Stomach (tissue), 19 donors: ENCODE measurements at places on chromosomes 12 and 14. TPM values are rescaled to one million over a fixed set of nuclear protein-coding genes. Genes with fewer than 3 reads are reported as not detected.

KRT80 gene
- 0.37 TPM for total RNA-seq

CELA1 gene
- not detected for total RNA-seq

OTUB2 gene
- 0.45 TPM for total RNA-seq

ABCC9 gene
- 60.1 TPM for total RNA-seq

DNA sequence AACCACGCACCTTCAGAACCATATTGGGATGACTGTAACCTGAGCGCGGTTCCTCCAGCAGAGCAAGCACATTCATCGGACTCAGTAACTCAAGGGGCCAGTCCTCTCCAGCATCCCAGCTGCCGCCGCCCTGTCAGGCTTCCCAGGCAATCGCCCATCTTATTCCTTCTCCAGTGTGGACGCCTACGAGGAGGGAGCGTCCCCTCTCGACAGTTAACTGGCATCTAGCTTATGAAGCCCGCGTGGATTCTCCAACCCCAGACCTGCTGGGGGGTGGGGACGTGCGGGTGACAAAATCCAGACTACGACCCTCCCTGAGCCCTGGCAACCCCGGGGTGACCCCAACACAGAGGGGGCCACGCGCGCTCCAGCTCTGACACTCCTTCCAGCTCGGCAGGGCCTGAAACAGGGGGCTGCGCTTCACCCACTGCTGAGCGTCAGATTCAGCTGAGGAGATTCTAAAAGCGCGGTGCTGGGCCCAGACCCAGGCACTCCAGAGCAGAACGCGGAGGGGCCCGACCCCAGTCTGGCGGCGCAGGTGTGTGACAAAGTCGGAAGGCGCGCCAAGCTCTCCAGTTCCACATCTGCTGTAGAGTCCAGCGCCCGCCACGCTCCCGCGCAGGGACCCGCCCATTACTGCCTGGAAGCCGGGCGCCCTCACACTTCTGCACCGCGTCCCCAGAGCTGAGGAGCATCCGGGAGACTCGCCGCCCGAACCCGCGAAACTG, 43.9 kb upstream of the ESR2 start:
- DNase-seq, result peak; percentile 31
- H3K27me3 ChIP-seq, result no peaks in the 10 kb centered on the region
- peaks cover 12% of the 10 kb centered on the region for H3K4me1 ChIP-seq
- H3K36me3 ChIP-seq, result no peaks in the 10 kb centered on the region
- peak overlapping the region; percentile 72 for H3K4me3 ChIP-seq

DNA sequence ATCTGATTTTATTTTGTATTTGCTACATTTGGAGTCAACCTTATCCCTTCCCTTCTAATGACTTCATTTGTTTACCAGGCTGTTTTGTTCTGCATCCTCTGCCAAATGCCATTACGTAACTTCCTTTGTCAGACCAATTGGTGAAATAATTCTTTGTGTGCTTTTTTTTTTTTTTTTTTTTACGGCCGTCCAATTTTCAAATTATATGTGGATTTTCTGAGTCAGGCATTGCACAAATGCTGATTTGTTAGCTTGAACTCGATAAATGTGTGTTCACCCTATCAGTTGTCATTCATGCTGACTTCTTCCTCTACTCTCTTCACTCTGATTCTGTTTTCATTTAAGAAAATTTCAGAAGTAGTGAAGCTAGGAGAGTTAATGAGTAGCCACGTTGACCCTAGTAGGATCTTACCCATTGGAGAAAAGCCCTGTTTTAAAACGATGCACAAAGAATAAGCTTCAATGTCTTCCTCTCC, 386.2 kb downstream of the DIO2 start:
- H3K36me3 ChIP-seq, result no peaks in the 10 kb centered on the region
- no peak overlapping the region for H3K4me3 ChIP-seq
- H3K27me3 ChIP-seq, result no peaks in the 10 kb centered on the region
- no peak for DNase-seq
- H3K4me1 ChIP-seq, result no peaks in the 10 kb centered on the region
- no peak overlapping the region for H3K27ac ChIP-seq

- peaks cover 26% of the 10 kb centered on the region for H3K4me1 ChIP-seq
- H3K4me3 ChIP-seq, result no peak overlapping the region
- H3K27me3 ChIP-seq, result no peaks in the 10 kb centered on the region
- H3K36me3 ChIP-seq, result peaks cover 5% of the 10 kb centered on the region
- no peak for DNase-seq
Observed at GRCh38 chr12:56749853-56750252, 2.3 kb downstream of the PRIM1 start.

- peak overlapping the region; percentile 92 for H3K4me3 ChIP-seq
- no peaks in the 10 kb centered on the region for H3K27me3 ChIP-seq
- peaks cover 36% of the 10 kb centered on the region for H3K4me1 ChIP-seq
Observed at GRCh38 chr14:21436567-21437062, 19.3 kb downstream of the CHD8 start.

DNA sequence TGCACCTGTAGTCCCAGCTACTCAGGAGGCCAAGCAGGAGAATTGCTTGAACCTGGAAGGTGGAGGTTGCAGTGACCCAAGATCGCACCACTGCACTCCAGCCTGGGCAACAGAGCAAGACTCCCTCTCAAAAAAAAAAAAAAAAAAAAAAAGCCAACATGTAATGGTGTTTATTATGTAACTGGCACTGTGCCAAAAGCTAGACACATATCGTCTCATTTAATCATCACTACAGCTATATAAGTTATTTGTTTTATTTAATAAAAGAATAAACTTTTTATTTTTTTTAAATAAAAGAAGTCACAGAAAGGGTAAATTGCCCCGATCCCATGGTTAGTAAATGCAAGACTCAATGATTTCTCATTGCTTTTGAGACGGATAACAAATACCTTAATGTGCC, 76.9 kb downstream of the PTCSC3 start:
- no peaks in the 10 kb centered on the region for H3K27me3 ChIP-seq
- H3K4me3 ChIP-seq, result no peak overlapping the region
- H3K27ac ChIP-seq, result no peak overlapping the region
- no peaks in the 10 kb centered on the region for H3K4me1 ChIP-seq
- H3K36me3 ChIP-seq, result no peaks in the 10 kb centered on the region

- no peak overlapping the region for H3K27ac ChIP-seq
- DNase-seq, result peak; percentile 16
- H3K36me3 ChIP-seq, result no peaks in the 10 kb centered on the region
- H3K27me3 ChIP-seq, result no peaks in the 10 kb centered on the region
- no peak overlapping the region for H3K4me3 ChIP-seq
- H3K4me1 ChIP-seq, result no peaks in the 10 kb centered on the region
Observed at GRCh38 chr12:24139035-24139434, 189.6 kb upstream of the SOX5 start.

DNA sequence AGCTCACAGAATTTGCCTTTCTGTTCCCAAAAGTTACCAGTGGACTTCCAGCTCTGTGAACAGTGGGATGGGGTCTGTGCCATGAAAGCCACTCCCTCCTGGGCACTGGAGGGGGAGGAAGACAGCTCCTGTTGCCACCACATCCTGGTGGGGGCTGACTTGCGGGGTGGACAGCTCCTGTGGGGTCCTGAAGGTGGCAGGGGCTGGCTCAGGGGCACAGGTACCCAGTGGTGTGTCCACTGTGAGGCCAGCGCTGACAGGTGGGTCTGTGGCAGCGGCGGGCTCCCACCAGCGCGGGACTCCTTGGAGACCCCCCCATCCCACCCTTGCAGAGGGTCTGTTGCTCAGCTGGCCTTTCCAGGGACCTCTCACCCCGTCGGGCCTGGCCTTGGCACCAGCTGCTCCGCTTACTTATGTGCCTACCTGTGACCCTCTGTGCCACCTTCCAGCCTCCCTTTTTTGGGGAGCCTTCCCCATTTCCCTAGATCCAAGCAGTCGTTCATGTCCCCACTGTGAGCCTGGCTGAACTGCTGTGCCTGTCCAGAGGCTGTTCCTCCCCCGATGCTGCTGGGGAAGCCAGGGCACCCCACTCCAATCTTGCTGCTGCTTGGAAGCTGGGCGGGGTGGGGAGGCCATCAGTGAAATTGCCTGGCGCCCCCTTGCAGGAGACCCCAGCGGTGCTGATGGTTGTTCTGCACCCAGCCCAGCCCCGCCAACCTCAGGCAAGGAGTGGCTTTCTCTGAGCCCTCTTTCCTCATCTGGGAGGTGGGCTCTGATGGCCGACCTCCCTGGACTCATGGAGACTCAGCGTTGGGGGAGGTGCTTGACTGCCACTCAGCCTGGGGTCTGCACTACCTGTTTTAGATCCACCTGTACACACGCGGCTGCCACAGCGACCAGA, 2.2 kb downstream of the TEDC1 start:
- H3K4me3 ChIP-seq, result no peak overlapping the region
- no peak overlapping the region for H3K27ac ChIP-seq
- H3K4me1 ChIP-seq, result peaks cover 38% of the 10 kb centered on the region
- DNase-seq, result no peak
- no peaks in the 10 kb centered on the region for H3K36me3 ChIP-seq

GRCh38 chr14:21525571-21525961, 580 bp downstream of the SALL2 start:
- H3K27me3 ChIP-seq, result no peaks in the 10 kb centered on the region
- peak overlapping the region; percentile 93 for H3K4me3 ChIP-seq
- H3K4me1 ChIP-seq, result peaks cover 26% of the 10 kb centered on the region
- H3K27ac ChIP-seq, result peak overlapping the region; percentile 75
- no peak for DNase-seq

GRCh38 chr12:123696646-123697045, 15.5 kb upstream of the ATP6V0A2 start:
- peaks cover 81% of the 10 kb centered on the region for H3K36me3 ChIP-seq
- peak overlapping the region; percentile 7 for H3K4me3 ChIP-seq
- no peaks in the 10 kb centered on the region for H3K27me3 ChIP-seq

GRCh38 chr12:27338473-27338872, 5.8 kb downstream of the BMAL2 start:
- no peaks in the 10 kb centered on the region for H3K36me3 ChIP-seq
- H3K27ac ChIP-seq, result peak overlapping the region; percentile 70
- peaks cover 3% of the 10 kb centered on the region for H3K27me3 ChIP-seq
- H3K4me3 ChIP-seq, result no peak overlapping the region

DACT1 gene
- 2.9 TPM for total RNA-seq

MYH6 gene
- total RNA-seq, result not detected

- no peaks in the 10 kb centered on the region for H3K4me1 ChIP-seq
- no peak overlapping the region for H3K27ac ChIP-seq
- no peak for DNase-seq
- H3K4me3 ChIP-seq, result no peak overlapping the region
Observed at GRCh38 chr14:33359288-33359881, 420.7 kb downstream of the NPAS3 start.

GRCh38 chr12:22380031-22380430, 45.5 kb upstream of the ST8SIA1 start:
- H3K36me3 ChIP-seq, result no peaks in the 10 kb centered on the region
- H3K27ac ChIP-seq, result no peak overlapping the region
- H3K4me1 ChIP-seq, result peaks cover 10% of the 10 kb centered on the region
- no peaks in the 10 kb centered on the region for H3K27me3 ChIP-seq
- H3K4me3 ChIP-seq, result no peak overlapping the region
- no peak for DNase-seq

GRCh38 chr12:55818140-55818728, 393 bp downstream of the ORMDL2 start:
- H3K4me3 ChIP-seq, result peak overlapping the region; percentile 84
- H3K36me3 ChIP-seq, result peaks cover 69% of the 10 kb centered on the region
- no peaks in the 10 kb centered on the region for H3K27me3 ChIP-seq
- peaks cover 29% of the 10 kb centered on the region for H3K4me1 ChIP-seq

- H3K4me3 ChIP-seq, result peak overlapping the region; percentile 88
- DNase-seq, result no peak
- no peaks in the 10 kb centered on the region for H3K36me3 ChIP-seq
Observed at GRCh38 chr12:123231931-123232330, 1.0 kb downstream of the MPHOSPH9 start.

- H3K27ac ChIP-seq, result no peak overlapping the region
- no peak overlapping the region for H3K4me3 ChIP-seq
- no peak for DNase-seq
- peaks cover 11% of the 10 kb centered on the region for H3K36me3 ChIP-seq
- peaks cover 26% of the 10 kb centered on the region for H3K4me1 ChIP-seq
Observed at GRCh38 chr14:92733007-92733406, 15.4 kb downstream of the LGMN start.

PRH2 gene
- not detected for total RNA-seq

DNA sequence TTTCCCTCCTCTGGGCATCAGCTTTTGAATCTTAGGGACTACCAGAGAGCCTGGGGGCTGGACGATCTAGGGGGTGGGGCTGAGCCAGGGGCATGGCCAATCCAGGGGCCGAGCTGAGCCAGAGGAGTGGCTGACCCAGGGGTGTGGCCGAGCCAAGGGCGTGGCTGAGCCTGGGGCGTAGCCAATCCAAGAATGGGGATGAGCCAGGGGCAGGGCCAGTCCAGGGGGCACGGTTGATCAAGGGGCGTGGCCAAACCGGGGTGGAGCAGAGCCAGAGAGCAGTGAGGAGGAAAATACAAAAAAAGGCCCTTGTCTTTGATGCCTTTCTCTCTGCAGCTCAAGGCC, 219.3 kb upstream of the NOS1 start:
- H3K4me3 ChIP-seq, result no peak overlapping the region
- H3K36me3 ChIP-seq, result no peaks in the 10 kb centered on the region
- peak; percentile 38 for DNase-seq
- H3K4me1 ChIP-seq, result no peaks in the 10 kb centered on the region
- no peak overlapping the region for H3K27ac ChIP-seq
- H3K27me3 ChIP-seq, result no peaks in the 10 kb centered on the region

DNA sequence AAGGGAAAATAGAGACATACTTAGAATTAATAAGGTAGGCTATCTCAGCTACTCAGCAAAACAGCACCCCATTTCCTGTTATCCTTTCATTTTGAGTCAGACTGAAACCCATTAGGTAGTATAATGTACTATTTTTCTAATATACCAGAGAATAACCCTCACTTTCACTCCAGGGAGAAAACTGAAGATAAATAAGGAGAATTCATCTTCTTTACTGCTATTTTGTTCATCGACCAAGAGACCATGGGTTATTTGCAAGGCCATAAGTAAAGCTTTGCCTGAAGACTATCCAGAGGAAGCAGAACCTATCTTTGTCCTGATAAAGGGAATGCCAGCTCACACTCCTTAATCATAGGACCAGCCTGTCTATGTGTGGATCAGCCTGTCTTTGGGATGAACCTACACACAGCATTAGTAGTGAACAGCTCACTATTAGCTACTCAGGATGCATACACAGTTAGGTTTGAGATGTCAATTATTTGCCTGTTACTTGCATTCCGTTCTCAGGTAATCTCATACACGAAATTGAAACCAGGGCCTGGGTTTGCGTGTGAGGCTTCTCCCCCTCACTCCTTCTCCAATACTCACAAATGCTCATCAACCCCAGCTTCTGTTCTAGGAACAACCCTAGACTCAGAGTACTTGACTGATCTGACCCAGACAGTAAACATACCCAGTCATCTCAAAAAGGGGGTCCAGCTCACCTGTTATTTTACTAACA, 124.4 kb downstream of the DAD1 start:
- no peak overlapping the region for H3K4me3 ChIP-seq
- no peak overlapping the region for H3K27ac ChIP-seq
- H3K36me3 ChIP-seq, result no peaks in the 10 kb centered on the region

DNA sequence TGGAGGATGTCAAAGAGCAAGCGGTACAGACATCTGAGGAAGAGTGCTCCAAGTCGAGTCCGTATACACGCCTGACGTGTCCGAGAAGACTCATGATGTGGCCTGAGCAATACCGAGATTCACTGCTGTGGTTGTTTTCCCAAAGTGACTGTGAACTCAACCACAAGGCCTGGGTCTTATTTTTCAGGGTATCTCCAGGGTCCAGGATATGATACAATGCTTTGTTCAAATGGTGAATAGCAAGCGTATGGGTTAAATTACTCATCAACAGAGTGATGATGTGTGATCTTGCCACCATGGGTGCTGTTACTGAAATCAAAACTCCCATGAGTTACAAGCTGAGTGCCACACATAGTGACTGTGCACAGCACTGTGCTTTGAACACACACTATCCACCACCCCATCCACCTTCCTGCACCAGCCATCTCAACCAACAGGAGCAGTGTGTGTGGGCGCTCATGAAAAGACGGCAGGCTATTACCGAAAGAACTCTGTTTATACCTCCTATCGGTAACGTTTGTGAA, 109.6 kb downstream of the BCAT1 start:
- no peak for DNase-seq
- H3K4me3 ChIP-seq, result no peak overlapping the region
- peaks cover 40% of the 10 kb centered on the region for H3K4me1 ChIP-seq
- no peak overlapping the region for H3K27ac ChIP-seq
- H3K36me3 ChIP-seq, result no peaks in the 10 kb centered on the region
